LNCaP clone FGC (cell line): ENCODE measurements at places on chromosomes 7 and 10.

- DNase-seq, result no peak
Observed at GRCh38 chr10:47351899-47352815, 4.0 kb downstream of the RBP3 start.

GRCh38 chr7:124426621-124427020 lies 339.0 kb downstream of the GPR37 start:
- no peak for DNase-seq

DNA sequence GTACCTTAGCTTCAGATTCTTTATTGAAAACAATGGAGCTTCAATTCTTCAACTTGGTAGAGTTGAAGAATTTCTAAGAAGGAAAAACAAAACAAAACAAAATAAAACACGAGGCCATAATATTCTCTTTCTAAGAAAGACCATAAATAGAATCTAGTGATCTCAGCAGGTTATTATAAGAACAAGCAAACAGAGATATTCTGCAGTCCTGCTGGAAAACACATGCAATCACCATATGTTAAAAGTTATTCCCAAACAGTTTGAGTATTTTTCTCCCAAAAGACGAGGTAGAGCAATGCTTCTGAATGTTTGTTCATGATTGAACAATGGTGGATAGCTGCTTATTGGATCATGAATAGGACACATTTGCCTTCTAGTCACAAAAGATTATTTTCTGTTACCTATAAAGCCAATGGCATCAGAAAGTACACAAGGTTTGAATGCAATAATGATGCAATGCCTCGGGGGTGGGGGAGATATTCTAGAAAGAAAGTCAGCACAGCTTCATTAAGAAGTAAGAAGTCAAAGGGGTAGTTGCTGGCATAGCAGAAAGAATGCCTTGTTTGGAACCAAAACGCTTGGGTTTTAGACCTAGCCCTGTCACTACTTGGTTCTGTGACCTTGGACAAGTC lies 59.3 kb downstream of the CREB3L2 start:
- DNase-seq, result no peak

DNA sequence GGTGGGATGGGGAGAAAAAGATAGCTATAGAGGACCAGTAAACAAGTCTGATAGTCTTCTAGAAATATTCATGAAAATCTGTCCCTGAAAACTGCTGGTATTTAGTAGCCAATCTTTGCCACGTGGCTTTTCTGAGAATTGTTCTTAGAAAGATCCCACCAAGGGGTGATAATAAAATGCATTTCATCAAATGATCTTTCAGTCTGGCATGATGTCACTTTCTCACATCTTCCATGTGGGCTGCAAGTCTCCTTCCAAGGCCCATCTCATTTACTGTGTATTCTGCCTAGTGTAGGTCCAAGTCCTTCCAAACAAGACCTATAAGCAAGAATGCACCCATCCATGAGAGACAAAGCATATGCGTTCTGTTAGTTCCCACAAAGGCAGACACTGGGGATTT lies 226.0 kb downstream of the CHCHD3 start:
- DNase-seq, result no peak

- DNase-seq, result peak; percentile 46
Observed at GRCh38 chr7:75642810-75643486, 95.8 kb downstream of the HIP1 start.

DNA sequence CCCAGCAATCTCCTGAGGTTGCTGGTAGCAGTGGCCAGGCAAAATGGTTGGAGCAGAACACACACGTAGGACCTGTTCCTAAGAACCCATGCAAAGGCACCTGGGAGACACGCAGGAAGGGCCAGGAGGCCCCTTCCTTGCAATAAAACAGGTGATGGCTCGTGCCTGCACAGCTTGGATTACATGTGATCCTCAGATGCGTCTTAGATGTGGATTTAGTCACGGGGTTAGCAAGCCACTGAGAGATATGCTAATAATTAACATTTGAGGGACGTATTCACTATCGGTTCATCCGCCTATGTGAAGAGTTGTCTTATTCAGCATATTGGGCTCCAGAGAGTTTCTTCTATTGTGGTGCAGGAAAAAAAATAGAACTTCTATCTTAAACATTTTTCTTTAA lies 4.6 kb upstream of the RHEB start:
- no peak for DNase-seq

GRCh38 chr10:13730956-13731355 lies 144.2 kb downstream of the PRPF18 start:
- no peak for DNase-seq

GRCh38 chr10:48587101-48587500 lies 17.8 kb downstream of the ARHGAP22 start:
- DNase-seq, result no peak
